Activated CD8-positive, alpha-beta memory T cell treated with anti-CD3 and anti-CD28 coated beads for 1 hour (primary cell): ENCODE measurements at places on chromosomes 11 and 22.

- no peak for DNase-seq
Observed at GRCh38 chr22:49142296-49142695, 685.4 kb downstream of the BRD1 start.

DNA sequence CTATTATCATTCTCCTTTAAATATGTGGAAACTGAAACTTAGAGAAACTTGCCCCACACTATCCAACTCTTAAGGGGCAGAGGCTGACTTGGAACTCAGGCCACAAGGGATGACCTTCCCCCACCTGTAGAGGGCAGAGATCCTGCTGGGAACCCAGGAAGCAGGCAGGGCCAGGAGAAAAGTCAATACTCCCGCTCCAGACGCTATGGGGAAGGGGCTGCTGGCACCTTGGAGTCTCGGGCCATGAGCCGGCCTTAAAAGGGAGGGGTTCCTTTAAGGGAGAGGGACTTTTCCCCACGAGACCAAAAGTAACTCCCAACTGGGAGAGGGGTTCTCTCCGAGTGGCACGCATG lies 620 bp upstream of the ANO5 start:
- no peak for DNase-seq

DNA sequence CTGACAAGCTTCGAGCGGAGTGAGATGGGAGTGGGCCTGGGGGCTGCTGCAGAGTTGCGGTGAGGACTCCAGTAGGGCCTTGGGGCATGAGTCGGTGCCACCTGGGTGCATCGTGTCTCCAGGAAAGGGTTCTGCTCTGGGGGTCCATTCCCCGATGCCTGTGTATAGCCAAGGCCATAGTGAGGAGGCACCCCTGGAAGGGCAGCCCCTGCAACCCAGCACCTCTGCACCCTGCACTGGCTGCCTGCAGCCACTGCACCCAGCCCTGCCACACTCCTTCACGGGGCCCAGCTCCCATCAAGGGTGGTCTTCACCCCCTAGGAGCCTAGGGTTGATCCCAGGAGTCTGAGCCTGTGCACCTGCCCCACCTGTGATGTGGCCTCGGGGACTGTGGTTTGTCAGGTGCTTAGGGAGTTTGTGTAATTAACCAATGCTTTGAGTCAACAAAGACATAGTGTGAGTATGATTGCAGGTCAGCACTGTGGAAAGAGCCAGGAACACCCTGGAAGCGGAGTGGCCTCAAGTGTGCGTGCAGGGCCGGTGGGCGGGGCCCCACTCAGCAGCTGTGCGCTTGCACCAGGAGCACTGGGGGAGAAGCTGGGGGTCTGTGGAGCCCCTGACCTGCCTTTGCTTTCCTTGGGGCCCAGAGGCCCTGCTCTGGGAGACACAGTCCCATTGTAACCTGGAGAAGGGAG lies 1299.3 kb downstream of the BRD1 start:
- DNase-seq: no peak

DNA sequence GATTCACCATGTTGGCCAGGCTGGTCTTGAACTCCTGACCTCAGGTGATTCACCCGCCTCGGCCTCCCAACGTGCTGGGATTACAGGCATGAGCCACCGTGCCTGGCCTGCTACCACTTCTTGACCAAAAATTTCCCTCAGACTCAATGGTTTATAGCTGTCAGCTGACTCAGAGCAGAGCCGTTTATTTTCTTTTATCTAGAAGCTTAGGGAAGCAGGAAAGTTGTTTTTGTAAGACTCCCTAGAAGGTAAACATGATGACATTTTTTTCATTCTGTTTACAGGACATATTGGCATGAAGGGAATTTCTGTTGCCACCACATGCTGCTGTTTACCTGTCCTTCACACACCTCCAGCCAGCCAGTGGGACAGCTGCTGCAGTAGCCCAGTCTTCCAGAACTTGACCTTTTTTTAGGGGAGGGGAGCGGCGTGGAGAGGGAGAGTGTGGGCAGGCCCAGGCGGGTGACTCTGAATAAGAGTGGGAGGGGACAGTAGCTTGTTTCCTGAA lies 56.1 kb upstream of the PTPRJ start:
- DNase-seq: no peak
